ENCODE measurements at places on chromosomes 2 and 18.

DNA sequence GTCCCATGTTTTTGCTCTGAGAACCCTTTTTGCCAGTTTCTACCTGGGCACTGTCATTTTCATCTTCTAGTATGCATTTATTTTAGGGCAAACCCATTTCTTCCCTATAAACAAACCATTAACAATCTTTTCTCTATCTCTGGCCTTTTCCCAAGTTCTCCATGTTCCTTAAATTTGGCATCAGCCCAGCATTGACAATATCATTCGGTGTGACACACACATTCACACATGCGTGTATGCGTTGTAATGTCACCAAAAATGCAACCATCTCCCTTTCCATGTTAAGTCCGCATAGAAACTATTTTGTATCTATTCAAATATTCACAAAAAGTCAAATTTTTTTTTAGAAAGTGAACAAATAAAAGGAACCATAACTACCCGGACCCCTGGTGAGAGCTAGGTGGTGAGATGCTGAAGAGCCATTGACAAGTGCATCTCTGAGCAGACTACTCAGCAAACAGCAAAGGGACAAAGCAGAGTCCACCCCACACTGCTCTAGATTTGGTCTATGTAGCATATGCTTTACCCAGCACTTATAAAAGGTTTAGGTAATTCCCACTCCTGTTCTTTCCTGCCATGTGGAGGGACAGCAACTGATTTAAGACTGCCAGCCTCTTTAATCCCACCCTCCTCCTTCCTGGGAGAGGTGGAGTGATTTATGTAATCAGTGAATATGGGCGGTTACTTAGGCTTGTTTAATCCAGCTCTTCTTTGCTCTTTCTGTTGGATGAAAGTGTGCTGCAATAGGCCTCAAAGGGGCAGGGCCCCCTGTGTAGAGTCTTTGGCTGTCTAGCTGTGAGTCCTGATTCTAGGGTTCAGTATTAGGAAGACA is 124.1 kb downstream of the METTL8 start:
- DNase-seq, result no peak

- DNase-seq, result no peak
Measured at GRCh38 chr2:45869165-45869501, 217.7 kb downstream of the PRKCE start.

DNA sequence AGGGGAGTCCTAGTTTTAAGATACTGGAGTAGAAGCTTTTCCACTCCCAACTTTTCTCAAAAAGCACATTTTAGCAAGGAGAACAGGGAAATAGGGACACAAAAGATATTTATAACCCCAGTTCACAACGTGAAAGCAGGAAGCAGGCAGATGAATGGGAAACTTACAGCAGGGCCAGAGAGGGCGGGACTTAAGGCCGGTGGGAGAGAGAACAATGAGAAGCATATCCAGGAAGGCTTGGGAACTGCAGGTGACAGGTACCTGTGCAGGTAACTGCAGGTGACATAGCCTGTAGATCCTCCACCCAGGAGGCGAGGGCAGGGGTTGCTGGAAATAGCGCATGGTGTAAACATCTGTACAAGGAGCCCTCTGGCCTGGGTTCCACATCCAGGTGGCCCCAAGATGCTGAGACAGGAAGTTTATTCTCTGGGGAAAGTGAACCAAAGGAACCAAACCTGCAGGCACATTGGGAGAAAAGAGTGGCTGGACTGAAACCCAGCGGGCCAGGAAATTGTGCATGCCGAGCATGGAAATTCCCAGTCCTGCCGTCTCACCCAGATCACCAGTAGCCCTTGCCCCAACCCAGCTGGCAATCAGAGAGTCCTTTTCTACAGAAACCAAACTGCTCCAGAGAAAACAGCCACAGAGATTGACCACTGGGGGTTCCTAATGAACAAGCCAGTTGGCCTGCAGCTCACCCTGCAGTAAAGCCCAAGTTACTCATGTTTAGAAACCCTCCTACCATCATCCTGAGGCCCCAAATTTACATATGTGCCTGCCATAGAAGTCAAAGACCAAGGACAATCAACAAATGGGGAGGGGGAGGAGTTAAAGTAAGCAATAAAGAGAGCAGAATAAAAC is 24.3 kb upstream of the COL6A3 start:
- peak; percentile 34 for DNase-seq

GRCh38 chr2:127348426-127349000 is 39.3 kb downstream of the MAP3K2 start:
- DNase-seq, result no peak

- DNase-seq, result no peak
Measured at GRCh38 chr2:172251231-172251630, 148.5 kb upstream of the DLX2 start.

DNA sequence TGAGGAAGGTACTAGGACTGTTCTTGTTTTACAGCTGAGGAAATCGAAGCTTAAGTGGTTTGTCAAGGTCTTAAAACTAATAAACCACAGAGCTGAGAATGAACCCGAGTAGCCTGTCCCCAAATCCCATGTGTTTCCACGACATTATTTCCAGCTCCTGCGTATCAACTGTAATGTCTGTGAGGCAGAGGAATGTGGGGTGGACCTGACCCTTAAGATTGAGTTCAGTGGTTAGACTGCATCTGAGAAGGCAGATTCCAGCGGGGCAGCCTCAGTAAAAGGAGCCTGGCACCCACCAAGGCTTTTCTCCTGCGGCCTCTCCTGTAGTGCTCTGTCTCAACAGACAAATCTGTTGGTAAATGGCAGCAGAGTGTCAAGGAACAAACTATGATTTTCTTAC is 81.9 kb upstream of the TMEM178A start:
- no peak for DNase-seq
